ENCODE measurements at places on chromosomes 1 and 21.

DNA sequence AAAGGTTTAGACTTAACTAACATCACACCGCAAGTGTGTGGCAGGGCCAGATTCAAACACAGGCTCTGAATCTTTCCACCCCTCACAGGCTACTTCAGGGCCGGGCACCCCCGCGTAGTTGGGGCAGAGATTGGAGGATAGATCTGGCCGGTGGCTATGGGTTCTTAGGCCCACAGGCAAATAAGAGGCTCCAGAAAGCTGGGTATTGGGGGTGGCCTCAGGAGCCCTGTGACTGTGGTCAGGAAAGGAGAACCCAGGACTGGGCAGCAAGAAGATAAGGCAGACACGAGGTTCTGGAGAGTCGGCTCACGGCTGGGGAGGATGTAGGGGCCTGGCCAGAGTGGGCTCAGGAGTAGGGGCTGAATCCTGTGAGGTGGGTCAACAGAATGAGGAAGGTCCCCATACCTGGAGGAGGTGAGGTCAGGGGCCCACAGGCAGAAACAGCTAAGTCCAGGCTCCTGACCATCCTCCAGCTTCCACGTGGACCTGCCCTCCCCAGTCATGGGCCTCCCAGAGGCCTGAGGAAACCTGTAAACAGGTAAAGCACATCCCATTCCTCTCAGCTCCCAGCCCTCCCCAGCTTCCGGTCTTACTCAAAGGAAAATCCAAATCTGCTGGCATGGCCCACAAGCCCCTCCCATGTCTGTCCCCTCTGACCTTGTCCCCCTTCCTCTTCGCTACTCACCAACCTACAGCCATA is 306.2 kb downstream of the MATN1 start:
- no peak for DNase-seq

GRCh38 chr1:37814252-37814651 is 6.2 kb upstream of the YRDC start:
- DNase-seq, result no peak

- DNase-seq, result no peak
These were observed 35.3 kb upstream of the FMN2 start for GRCh38 chr1:240056350-240056749.

- no peak for DNase-seq
These were observed 452.3 kb upstream of the ADAMTS5 start for GRCh38 chr21:27419153-27419552.

DNA sequence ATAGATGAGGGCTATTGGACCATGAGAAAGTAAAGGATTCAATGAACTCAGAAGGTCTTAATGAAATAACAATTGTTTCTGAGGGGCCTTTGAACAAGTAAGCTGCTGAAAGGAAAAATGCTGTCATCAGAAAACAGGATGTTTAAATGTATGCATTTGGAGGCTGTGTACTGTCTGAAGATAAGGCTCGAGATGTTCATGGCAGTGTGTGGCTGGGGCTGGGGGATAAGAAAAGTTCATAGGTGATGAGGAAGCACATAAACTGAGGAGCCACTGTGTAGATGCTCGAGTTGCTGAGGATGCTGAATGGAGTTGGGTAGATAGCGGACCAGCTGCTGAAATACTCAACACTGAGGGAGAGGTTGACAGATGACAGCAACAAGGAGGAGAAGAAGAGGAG is 17.8 kb downstream of the THEM4 start:
- no peak for DNase-seq
